ENCODE measurements at places on chromosomes 7 and 10. TPM values are rescaled to one million over a fixed set of nuclear protein-coding genes. Genes with fewer than 3 reads are reported as not detected.

DNA sequence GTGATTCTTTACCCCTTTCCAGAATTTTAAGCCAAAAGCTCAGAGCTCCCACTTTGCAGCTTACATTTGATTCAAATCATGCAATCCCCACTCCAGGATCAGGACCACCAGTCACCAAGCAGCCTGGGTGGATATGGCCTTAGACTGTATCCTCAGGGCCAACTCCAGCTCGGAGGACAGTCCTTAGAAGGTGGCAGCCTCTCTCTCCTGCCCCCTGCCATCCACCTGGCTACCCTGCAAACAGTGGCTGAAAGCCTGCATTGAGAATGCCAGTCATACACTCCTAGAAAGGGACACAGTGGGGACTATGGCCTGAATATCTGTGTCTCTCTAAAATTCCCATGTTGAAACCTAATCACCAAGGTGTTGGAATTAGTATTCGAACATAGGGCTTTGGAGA is 50.0 kb upstream of the KCNMA1 start:
- DNase-seq: no peak

DNA sequence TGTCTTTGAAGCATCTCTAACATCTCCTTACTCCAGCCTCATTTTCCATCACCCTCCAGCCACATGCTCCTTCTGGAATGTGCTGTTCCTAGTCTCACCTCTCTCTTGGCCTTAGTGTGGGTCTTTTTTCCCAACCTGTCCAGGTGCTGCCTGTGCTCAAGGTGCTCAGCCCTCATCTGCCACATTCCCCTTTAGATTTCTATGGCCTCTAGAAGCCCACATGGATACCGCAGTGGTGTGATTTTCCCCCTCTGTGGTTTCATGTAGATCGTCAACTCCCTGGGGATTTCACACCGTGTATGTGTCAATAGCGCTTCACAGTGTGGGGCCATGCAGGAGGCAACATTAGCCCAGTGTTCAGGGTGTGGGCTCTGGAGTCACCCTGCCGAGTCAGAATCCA is 32.5 kb downstream of the BMPER start:
- DNase-seq: no peak

DNA sequence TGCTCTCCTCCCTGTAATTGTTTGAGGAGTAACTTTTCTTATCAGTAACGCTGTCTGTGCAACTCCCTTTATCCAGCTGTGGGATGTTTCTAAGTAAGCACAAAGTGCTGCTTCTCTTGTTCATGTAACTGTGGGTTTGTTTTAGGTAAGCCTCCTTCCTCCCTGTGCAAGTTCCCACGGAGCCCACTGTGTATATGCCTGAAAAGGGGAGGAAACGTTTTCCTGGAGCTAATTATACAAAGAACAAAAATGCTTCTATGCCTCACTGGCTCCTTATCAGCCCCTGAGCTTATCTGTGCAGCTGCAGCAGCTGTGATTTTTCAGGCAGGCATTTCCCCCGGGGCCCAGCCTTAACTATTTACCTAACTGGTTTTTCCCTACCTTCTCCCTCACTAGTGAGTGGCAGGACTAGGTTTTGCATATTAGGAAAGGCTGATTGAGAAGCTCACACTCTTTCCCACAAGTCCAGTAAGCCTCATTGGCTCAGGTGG is 593.4 kb upstream of the GHITM start:
- DNase-seq: no peak

DNA sequence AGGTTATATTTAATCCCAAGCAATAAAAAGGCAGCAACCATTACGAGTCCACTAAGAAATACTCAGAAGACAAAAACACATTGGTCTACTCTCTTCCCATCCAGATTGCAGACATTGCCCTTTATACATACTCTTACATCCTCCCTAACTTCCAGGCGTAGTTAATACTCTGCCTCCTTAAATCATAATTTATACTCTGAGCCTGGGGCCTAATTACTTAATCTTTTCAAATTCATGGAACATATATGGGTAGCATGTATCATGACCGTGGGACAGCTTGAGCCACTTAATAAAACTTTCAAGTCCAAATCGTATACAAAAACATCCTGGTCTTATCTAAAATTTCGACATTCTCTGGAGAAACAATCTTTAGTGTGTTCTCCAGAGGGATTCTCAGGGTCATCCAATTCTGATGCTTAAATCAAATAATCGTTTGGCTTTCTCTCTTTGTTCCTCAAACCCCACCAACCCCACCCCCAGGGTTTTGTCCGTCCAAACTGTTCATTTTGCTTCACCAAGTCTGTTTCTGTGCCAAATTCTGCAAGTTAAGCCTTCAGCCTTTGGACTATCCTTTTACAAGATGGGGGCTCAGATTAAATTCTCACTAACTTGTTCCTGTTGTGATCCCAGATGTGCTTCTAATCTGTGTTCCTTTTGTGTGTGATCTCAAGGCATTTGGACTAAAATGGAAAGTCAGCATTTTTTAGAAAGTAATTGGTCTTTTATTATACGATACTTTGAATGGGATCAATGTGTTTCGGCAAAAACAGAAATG is 86.4 kb downstream of the ADAM12 start:
- no peak for DNase-seq

- no peak for DNase-seq
Measured at GRCh38 chr10:10630782-10631181, 386.9 kb upstream of the CELF2 start.

GRCh38 chr10:51075873-51076229 is 1.6 kb downstream of the PRKG1 start:
- DNase-seq: no peak

GRCh38 chr10:118986815-118987790 is 42.4 kb upstream of the NANOS1 start:
- peak; percentile 6 for DNase-seq

DNA sequence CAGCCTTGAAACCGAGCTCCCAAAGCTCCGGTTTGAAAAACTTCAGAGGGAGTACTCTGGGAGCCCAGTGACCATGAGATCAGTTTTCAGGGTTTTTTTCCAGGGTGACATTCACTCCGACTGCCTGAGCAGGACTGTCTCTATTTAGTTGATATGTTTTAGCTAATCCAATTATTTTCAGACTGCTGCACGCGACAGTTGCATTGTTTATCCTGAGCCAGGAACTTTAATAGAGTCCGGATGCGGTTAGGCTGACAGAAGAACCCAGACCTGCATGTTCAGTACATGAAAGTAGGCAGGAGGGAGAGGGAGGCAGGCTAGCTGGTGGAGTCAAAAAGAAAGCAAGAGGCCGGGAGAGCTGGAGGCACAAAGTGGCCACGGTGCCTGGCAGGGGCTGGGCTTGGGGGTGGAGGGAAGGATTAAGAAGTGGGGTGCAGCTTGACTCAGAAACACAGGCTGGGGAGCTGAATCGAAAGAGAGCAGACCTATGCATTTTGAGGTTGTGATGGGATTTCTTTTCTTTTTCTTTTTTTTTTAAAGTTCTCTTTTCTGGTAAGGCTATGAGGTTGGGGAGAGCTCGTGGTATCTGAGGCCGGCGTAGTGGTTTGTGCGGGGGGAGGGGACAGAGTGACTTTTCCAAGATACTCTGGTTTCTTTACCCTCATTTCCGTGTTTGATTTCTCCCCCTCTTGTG is 5.7 kb downstream of the GATA3 start:
- DNase-seq: peak; percentile 33

DNA sequence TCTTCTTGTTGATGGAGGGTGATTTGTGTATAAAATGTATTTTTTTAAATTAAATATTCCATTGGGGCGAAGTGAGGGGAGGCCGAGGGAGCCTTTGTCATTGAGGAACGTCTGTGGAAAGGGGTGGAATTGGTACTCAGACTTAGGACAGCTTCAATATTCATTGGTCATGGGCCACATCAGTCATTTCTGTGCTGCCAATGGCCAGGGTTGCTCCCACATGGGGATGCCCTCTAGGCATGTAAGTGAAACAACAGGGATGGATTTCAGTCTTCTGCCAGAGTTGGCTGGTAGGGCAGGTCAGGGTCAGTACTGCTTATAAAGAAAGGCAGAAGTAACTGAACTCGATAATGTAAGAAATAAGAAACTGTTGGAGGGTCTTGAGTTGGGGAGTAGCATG is 47.2 kb downstream of the NEURL1 start:
- peak; percentile 36 for DNase-seq

- no peak for DNase-seq
Measured at GRCh38 chr7:83581667-83582435, 67.1 kb downstream of the SEMA3E start.

- DNase-seq: no peak
Measured at GRCh38 chr10:60719721-60720120, 58.6 kb upstream of the CDK1 start.

DNA sequence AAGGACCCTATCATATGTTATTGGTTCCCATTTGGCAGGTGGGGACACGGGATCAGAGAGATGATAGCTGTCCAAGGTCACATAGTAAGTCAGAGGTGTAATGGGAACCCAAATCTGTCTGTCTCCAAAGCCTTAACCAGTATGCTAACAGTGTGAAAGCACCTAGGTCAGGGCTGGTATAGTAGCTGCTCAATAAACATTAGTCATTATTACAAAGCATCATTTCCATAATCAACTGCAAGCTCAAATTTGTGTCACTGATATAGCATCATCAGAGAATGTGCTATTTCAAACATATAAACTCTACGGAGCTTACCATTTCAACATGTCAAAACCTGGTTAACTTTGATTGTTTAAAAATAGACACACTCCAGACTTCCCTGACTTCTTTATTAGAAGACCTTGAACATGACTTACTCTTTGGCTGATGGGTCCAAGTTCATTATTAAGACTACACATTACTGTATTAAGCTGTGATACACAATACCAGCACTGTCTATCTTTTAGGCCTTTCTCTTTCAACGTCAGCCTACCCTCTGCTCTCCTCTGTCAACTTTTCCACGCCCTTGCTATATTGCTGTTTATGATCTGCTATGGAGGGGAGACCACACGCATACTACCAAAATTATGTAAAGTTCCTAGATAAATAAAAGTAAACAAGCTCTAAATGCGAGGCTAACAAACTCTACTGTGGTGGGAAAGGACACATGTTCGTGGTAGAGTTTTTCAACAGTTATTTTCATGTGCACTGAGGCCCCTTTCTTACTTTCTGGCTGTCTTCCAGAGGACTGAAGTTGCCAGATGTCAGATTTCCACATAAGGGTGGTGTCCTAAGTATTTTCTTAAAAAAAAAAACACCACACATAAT is 33.6 kb downstream of the DNMBP start:
- no peak for DNase-seq

- peak; percentile 51 for DNase-seq
Measured at GRCh38 chr10:16521311-16522016, at the start of gene C1QL3. Gene C1QL3, minus strand, starts transcription at chr10:16521879. Its CDS starts 814 bp downstream, at chr10:16521065.

DNA sequence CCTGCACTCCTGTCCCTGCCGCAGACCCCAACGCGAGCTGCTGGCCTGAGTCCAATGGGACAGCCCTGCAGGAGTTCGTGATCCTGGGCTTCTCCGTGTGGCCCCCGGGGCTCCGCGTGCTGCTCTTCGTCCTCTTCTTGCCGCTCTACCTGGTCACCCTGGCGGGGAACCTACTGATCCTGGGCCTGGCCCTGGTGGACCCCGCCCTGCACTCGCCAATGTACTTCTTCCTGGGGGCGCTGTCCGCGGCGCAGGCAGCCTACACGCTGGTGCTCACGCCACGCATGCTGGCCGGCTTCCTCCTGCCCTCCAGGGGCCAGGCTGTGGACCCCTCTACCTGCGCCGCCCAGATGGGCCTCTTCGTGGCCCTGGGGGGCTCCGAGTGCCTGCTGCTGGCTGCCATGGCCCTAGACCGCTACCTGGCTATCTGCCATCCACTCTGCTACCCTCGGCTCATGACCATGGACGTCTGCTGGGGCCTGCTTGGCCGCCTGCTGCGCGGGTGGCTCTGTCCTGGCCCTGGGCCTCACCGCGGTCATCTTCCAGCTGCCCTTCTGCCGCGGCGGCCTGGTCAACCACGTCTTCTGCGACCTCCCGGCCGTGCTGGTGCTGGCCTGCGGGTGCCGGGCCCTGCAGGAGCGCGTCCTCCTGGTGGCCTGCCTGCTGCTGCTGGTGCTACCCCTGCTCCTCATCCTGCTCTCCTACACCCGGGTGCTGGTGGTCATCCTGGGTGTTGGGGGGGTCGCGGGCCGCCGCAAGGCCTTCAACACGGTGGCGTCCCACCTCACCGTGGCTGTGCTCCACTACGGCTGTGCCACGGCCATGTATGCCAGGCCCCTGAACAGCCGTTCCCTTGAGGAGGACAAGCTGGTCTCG is 71.7 kb downstream of the RBAK start:
- DNase-seq: peak; percentile 30

- DNase-seq: no peak
Measured at GRCh38 chr10:497898-498451, 191.5 kb downstream of the DIP2C start.

DNA sequence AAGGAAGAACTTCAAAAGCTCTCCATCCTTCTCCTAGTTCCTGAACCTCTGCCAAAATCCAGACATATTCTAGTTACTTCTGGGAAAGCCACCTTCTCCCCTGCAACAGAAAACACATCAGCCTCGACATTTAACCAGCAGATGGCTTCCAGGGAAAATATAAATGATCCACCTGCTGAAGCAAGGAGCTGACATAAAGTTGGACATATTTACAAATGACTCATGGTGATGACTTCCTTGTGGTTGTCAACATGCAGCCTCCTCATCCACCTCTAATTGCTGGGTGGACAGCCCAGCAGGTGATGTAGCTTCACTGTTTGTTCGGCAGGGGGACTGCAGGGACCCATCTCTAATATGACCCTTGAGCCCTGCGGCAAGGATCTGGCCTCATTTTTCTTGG is 266.0 kb downstream of the C7orf25 start:
- no peak for DNase-seq

- DNase-seq: no peak
Measured at GRCh38 chr7:78159545-78159944, 361.0 kb downstream of the PHTF2 start.

GRCh38 chr7:140525743-140526142 is 46.4 kb upstream of the MKRN1 start:
- DNase-seq: peak; percentile 30

- DNase-seq: no peak
Measured at GRCh38 chr10:99832439-99832838, 50.0 kb downstream of the ABCC2 start.

DNA sequence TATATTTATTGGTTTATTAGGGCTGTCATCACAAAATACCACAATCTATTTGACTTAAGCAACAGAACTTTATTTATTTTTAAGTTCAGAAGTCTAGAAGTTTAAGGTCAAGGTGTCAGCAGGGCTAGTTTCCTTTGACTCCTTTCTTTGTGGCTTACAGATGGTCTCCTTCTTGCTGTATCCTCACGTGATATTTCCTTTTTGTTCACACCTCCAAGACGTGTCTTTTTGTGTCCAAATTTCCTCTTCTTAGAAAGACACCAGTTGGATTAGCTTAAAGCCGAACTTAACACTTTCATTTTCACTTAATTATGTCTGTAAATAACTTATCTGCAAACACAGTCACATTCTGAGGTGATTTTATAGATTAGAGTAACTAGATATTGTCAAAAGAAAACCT is 631.4 kb upstream of the POT1 start:
- DNase-seq: no peak

Gene PRXL2A
- total RNA-seq: 47.1 TPM

Gene SRRM3
- 11.0 TPM for total RNA-seq

Gene CARD11
- total RNA-seq: 20.0 TPM

Gene GIMAP7
- total RNA-seq: not detected

Gene NACAD
- 6.4 TPM for total RNA-seq

Gene C10orf53
- total RNA-seq: not detected

Gene VWDE
- total RNA-seq: 15.9 TPM

Gene GIMAP6
- total RNA-seq: not detected
